ENCODE measurements at places on chromosomes 12 and 14. TPM values are rescaled to one million over a fixed set of nuclear protein-coding genes. Genes with fewer than 3 reads are reported as not detected.
A peak's percentile ranks its signal among the peaks of the same experiment; 100 is the strongest.

Gene TAS2R13
- 1.2 TPM for total RNA-seq

Gene WDHD1
- 2.7 TPM for total RNA-seq

Gene RARG
- 17.1 TPM for total RNA-seq

GRCh38 chr12:5620896-5621295 lies 189.0 kb downstream of the NTF3 start:
- DNase-seq, result no peak

GRCh38 chr12:62693376-62694050 lies 226.9 kb downstream of the MON2 start:
- DNase-seq, result no peak

DNA sequence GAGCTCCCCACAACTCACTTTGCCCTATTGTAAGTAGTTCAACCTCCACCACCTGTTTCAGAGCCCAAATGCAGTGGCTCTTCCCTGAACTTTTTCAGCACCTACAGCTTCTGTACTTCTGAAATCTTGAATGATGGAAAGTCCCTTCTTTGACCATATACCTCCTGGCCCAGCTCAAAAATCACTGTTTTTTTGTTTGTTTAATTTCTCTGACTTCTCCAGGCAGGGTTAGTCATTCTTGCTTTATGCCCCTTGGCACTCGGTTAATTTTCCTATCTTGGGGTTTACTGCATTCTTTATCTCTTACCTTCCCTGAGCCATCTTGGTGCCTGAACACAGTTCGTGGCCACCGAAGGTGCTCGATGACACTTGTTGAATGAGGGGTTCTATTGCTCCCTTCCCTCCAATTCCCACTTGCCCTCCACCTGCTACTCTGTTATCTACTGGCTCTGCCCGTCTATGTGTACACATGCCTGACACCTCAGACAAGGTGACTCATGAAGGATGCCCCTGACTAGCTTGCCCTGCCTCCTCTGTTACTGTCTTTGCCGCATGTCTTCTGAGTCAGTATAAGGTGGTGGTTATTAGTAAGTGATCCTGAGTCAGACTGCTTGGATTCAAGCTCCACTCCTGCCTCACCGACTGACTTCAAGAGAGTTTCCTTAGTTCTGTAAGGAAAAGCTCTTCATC lies 4.4 kb downstream of the AMHR2 start:
- peak; percentile 81 for DNase-seq

DNA sequence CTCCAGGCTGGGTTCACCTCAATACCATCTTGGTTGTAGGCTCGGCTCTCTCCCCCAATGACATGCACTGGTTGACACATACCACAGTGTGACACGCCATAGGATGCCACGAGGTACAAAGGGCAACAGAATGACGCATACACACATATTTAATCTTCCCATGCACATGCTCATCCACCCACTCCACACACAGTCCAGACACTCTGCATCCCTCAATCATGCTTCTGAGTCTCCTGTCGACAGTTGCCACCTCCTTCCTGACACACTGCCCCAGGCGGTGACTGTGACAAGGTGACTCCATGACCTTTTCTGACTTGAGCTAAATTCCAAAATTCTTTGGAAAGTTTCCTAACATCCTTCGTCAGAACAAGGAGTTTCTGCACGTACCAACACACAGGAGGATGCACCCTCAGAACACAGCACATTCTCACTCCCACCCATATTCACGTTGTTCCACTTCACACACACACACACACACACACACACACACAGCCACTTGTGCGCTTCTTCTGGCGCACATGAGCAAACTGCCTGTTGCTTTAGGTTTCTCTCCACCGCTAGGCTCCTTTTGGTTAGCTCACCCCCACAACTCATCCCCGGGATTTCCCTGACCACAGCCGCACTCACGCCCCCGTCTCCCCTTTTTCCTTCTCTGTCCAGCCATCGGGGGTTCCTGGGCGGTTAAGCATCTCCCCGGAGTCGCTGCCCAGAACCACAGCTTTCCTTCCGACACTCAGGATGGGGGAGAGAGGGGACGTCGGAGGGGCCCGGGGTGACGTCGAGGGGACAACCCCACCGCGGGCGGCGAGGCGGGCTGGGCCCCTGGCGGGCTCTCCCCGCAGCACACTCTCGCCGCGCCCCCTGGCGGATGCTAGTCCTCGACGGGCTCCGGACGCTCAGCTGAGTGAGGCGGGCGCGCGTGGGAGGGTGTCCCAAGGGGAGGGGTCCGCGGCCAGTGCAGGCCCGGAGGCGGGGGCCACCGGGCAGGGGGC lies 536 bp upstream of the WNT1 start:
- no peak for DNase-seq

GRCh38 chr12:125614058-125614457 lies 548.8 kb downstream of the AACS start:
- no peak for DNase-seq
